Stimulated activated CD4-positive, alpha-beta T cell treated with anti-CD3 and anti-CD28 coated beads, Interleukin-15, amount 100 ng/mL, for 1 hour (primary cell): ENCODE measurements at places on chromosomes 12 and 14.

DNA sequence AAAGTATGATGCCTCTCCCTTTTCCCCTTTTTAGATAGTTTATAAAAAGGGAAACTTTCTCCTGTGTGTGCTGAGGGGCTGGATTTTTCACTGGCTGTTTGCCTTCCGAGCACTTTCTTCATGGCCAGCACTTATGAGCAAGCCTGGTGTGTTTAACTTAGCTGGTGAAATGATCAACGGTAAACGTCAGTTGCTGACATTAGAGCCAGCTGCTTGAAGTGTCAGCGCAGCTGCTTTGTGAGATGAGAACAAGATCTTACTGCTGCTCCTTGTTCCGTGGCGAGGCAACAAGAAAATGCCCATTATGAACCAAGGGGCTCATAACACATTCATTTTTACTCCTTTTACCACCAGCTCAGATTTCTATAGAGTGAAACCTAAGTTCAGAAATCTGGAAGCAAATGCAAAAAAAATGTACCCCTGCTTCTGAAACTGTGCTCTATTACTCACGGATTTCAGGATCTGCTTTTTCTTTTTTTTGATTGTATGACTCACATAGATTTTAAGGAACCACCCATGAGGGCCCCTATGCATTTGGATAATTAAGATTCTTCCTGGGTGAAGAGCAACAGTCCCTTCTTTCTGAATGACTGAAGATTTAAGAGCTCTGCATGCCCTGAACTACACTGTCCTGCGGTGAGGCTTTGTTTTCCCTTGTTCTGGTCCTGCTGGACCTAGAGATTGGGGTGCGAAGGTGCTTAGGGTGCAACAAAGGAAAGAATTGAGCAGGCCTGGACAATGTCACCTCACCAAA, 74.3 kb upstream of the CPM start:
- DNase-seq: no peak

DNA sequence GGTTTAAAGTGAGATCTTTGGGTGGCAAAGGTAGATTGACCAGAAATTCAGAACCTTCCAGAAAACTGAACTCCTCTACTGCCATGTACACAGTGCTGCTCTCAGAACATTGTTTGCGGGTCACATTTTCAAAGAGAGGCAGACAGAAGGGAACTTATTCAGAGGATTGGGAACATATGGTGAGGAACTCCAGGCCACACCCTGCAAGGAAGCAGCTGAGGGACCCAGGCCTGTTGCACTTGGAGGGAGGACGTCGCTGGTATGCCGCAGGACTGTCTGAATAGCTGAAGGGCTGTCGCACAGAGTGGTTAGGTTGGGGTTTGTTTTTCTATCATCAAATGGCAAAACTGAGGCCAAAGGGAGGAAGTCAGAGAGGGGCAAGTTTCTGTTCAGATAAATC, 441.1 kb downstream of the DPF3 start:
- no peak for DNase-seq

- no peak for DNase-seq
Measured at GRCh38 chr12:124125203-124125871, 152.3 kb downstream of the ZNF664 start.

DNA sequence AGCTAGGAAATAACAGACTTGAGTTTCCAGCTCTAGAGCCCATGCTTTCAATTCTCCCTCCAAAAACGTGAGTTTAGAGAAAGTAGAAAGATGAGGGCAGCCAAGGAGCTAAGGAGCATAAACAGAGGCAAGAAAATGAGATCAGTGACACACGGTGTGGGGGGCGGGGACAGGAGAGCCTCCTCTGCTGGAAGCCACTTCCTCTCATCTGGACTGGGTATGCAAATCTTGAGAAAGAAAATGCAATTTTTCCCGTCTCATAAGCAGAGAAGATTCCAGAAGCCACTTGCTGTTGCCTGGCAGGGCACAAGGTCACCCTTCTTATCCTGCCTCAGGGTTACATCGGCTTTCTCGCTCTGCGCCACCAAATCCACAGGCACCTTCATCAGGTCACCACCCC, 6.0 kb downstream of the OR10P1 start:
- DNase-seq: no peak

- no peak for DNase-seq
Measured at GRCh38 chr14:52901357-52901980, 49.4 kb downstream of the FERMT2 start.

DNA sequence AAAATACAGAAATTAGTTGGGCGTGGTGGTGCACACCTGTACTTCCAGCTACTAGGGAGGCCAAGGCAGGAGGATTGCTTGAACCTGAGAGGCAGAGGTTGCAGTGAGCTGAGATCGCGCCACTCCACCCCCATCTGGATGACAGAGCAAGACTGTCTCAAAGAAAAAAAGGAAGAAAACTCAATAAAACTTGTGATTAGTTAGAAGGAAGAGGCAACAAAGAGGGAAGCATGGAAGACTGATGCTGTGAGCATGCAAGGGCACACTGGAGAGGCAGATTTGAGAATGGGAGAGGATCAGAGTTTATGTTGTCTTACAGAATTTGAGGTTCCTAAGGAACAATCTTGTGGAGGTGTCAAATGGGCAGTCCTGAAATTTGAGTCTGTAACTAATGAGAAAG, 2.8 kb upstream of the ZC2HC1C start:
- DNase-seq: no peak

DNA sequence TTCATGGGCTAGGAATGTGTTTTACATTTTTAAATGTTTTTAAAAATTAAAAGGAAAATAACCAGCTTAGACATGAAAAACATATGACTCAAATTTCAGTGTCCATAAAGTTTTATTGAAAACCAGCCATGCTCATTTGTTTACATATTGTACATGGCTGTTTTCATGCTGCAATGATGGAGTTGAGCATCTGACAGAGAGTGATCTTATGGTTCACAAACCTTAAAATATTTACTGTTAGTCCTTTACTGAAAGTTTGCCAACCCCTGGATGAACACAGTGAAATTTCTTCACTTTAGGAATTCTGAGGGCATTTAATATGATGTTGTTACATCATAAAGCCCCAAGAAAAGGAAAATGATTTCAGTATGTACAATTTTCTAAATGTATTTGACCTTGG, 16.1 kb downstream of the RASSF9 start:
- no peak for DNase-seq

DNA sequence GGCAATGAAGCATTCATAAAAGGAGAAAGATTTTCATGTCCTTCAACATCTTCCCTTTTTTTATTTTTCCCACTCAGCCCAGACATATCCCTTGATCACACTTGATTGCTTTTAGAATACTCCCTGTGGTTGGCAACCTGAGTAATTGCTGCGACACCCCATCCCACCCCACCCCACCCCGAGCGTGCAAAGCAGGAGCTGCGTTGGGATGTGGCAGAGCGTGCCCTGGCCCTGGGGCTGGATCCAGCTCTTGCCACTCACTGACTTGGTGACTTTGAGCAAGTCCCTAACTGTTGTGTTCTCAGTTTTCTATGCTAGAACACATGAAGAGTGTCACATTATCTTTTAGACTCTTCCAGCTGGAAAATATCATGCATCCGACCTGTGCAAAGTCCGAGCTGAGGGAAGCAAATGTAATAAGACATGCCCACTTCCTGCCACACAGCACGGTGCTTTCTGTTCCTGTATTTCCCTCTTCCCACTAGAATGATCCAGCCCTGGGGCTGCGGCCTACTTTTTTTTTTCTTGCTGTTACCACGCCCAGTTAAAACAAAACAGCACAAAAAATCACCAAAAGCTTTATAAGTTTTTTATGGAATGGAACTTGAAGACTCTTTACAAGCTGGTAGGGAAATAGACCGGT, 4.0 kb downstream of the ASCL4 start:
- no peak for DNase-seq

- no peak for DNase-seq
Measured at GRCh38 chr14:35247777-35248475, 44.3 kb upstream of the PSMA6 start.

- DNase-seq: no peak
Measured at GRCh38 chr14:39107591-39107996, 4.6 kb upstream of the SEC23A start.

GRCh38 chr12:27911397-27911796, 61.1 kb downstream of the PTHLH start:
- no peak for DNase-seq

GRCh38 chr12:100266585-100266834, 369 bp downstream of the DEPDC4 start:
- DNase-seq: peak; percentile 91

DNA sequence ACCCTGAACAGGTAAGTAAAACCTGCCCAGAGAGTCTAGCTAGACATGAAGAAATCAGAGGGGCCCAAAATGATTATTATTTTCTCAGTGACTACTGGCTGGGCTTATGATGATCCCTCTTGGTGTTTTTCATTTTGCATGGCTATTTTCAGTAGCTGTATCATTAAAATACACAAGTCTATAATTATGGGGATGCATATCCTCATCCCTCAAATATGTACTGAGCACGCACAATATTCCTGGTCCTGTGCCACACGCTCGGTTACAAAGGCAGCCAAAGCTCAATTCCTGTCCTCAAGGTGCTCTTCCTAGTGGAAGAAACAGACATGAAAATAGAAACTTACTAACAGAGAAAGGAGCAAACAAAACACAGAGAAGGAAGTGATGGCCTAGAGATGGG, 180.0 kb downstream of the DAD1 start:
- DNase-seq: no peak

GRCh38 chr12:111211910-111212757, 156.8 kb downstream of the PHETA1 start:
- DNase-seq: no peak

GRCh38 chr12:50224026-50224692, 57.0 kb upstream of the CERS5 start:
- DNase-seq: no peak

GRCh38 chr12:70383886-70384285, 17.8 kb downstream of the KCNMB4 start:
- DNase-seq: no peak

DNA sequence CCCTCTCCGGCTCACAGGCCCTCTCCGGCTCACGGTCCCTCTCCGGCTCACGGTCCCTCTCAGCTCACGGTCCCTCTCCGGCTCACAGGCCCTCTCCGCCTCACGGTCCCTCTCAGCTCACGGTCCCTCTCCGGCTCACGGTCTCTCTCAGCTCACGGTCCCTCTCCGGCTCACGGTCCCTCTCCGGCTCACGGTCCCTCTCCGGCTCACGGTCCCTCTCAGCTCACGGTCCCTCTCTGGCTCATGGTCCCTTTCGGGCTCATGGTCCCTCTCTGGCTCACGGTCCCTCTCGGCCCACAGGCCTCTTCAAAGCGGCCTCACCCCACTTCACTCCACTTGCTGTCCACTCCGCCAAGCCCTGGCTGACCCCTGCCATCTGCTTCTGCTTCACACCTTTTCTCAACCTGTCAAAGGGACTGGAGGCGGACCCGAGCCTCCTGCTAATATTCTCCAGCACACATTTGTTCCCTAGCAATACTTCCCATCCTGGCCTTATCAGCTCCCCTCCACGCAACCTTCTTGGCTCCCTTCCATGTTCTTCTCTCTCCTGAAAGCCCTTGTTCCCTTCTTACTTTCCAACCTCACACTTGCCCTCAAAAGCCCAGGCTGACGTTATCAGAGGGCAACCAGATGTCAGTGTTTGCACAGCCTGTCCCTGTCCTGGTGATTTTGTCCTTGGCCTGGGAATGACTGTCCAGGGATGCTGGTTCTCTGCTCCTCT, 176.7 kb downstream of the CALM1 start:
- no peak for DNase-seq

DNA sequence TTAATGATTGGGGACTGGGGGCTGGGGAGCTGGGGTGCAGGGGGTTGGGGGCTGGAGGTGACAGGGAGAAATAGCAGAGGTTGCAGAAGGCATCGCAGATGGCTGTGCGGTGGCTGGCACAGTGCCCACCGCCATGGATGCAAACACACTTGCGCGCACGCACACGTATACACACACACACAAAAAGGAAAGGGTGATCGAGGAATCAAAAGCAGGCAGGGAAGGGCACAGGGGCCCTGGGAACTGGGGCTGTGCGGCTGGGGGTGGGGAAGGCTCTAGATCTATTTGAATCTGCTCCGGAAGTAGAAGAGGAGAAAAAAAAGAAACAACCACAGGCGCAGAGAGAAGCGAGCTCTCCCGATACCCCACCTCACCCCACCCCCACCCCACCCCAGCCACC, 39.4 kb downstream of the ZFHX2 start:
- DNase-seq: no peak

GRCh38 chr14:68327231-68327630, 465.6 kb downstream of the ZFP36L1 start:
- no peak for DNase-seq

GRCh38 chr12:57218030-57218853, 1.6 kb downstream of the NXPH4 start:
- no peak for DNase-seq

DNA sequence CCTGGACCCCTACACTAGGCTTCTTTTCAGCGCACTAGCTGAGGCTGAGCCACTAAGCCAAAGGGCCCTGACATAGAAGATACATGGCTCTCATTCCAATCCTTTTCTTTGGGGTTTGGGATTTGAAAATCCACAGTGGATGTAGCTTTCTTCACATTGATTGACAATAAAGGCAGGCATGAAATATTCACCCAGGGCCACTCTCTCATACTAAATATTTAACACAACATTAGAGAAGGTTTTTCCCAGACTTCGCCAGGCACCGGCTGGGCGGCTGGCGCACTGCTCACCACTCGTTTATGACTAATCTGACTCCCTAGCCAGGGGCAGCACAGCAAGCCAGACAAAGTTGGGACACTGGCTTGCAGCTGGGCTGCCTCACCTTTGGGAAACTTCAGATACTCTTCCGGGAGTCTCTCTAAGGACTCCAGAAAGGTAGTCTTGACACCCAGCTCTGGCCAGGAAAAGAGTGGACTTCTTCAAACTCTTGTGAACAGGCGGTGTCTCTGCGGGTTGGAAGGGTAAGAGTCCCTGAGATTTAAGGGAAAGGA, 699 bp upstream of the HOXC11 start:
- no peak for DNase-seq

DNA sequence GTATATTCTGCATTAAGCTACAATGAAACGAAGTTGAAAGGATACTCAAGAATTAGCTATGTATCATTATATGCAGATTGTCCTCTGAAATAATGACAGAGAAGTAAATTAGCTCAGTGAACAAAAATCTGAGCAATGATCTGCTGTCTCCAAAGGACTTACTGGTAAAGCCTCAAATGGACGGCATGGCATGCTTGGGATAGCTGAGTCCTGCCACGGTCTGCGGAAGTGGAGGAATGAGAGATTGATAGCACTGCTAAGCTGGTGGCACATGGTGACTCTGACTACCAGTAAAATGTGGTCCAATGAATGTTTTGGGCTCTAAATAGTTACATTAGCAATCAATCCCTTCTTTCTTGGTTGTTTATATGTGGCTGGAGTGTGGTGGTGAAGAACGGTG, 3.7 kb upstream of the DENND5B start:
- no peak for DNase-seq

GRCh38 chr12:106455111-106455510, 97.6 kb downstream of the POLR3B start:
- no peak for DNase-seq

DNA sequence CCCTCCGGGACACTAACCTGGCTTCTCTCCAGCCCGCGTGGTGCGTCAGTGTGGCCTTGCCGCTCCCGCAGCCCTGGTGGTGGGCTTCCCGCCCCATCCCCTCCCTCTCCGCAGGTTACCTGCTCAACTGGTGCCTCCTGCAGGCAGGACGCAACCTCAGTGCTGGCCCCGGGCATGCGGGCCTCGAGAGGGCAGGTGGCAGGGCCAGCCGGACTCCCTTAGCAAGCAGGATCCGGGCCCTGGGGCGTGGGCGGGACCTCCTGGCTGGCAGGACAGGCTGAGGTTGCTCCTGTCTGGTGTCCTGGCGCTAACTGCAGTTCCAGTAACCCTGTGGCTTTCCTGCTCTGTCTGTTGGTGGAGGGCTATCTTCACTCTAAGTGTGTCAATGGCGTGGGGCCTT, 8.6 kb upstream of the ADSS1 start:
- DNase-seq: no peak

- DNase-seq: no peak
Measured at GRCh38 chr14:38038986-38039385, 168.7 kb upstream of the SSTR1 start.
